Stimulated activated CD4-positive, alpha-beta T cell treated with anti-CD3 and anti-CD28 coated beads, Interleukin-1b, Interleukin-23, amount 100 ng/mL, for 1 hour (primary cell): ENCODE measurements at places on chromosomes 3 and 15.
A peak's percentile ranks its signal among the peaks of the same experiment; 100 is the strongest.

DNA sequence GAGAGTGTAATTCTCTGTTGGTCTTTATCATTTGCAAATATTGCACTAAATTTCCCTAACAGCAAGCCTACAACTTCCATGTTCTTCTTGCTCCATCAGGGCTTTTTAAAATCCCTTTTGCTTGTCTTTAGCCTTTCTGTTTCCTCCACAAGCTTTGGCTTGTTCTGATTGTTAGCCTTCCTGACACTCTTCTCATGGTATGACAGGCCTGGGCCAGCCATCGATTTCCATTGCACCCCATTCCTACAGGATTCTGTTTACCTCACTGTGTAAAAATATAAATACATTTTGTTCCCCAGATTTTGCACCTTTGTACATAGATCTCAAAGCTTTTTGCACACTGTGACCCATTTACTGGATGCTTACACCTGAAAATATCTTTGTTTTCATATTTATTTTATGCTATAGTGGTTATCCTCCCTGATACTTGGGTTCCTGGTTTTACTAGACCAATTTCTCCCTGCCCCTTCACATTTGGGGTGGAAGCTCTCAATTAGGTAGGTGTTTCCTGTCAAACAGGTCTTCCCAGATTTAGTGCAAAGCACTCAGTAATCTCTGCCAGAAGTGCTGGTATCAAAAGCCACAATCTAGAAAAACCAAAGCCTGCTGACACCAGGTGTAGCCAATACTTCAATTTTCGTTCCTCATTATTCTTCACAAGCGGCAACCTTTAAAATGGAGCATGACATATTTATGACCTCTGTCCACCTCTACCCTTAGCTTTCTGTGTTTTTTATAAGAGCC lies 57.9 kb upstream of the PPP2R3A start:
- DNase-seq: no peak

DNA sequence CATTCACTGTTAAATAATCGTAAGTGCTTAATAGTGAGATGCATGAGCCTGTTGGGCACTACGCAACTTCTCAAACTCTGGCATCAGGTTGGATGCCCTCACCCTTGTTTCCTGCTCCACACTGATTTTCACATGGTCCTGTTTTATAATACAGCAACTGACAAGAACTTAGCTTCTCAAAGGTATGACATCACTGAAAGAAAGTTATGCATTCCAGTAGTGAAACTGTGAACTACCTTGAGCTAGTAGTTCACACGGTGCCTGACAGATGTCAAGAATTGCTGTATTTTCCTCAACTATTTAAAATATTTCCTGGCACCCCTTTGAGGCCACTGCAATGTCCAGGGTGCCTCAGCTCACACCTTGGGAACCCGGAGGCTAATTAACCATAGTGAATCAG lies 327.5 kb downstream of the RORA start:
- DNase-seq: no peak

GRCh38 chr15:39819533-39819932 lies 36.9 kb upstream of the FSIP1 start:
- DNase-seq: no peak

DNA sequence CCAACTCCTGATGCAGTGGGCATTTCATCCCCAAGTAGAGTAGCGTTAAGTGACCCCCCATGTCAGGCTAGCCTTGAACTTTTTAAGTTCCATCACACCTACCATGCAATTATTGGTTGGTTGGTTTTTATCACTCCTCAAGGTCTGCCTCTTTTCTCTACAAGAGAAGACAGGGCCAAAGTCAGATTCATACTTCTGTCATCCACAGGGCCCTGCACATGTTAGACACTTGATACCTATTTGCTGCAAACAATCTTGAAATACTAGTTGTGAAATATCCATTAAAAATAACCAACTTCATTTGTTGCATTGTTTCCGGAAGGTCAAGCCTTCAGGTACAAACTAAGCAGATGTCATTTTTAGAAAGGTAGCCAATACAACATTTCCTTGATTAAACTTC lies 1.2 kb downstream of the CMSS1 start:
- DNase-seq: no peak

- no peak for DNase-seq
These were observed 6.7 kb downstream of the CGNL1 start for GRCh38 chr15:57382969-57383368.

- DNase-seq: no peak
These were observed 2.6 kb downstream of the SPTBN5 start for GRCh38 chr15:41891226-41891625.

DNA sequence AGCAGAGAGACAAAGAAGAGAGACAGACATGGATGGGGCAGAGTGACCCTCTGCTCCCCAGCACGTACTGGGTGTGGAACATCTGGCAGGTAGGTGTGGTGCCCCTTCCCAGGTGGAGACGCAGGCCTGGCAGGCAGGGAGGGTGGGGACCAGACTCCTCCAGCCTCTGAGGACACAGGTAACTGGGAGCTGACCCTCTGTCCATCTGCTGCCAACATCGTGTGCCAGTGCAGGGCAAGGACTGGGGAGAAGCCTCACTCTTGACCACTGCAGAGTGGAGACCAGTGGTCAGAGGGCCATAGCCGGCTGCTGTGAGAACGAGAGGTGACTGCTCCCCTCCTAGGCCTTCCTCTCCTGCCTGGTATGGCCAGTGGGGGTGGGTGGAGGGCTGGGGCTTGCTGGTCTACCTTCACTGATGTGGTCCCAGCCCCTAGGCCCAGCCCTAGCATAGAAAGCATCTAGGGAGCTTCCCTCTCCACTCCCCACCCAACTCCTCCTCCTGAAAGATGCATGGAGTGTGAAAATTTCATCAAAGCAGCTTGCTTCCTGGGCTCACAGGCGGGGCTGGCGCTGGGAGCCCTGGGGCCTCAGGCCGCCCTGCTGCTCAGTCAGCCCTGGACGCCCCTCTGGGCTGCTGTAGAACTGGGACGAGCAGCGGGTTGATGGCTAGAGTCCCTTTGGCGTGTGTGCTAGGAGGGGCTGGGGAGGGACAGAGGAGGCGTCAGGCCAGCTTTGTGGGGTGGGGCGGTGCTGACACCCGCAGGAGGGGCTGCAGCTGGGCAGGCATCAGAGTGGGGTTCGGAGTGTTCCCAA lies 90.3 kb downstream of the PLXNA1 start:
- DNase-seq: no peak

GRCh38 chr3:85706130-85706529 lies 747.3 kb downstream of the CADM2 start:
- DNase-seq: no peak

- no peak for DNase-seq
These were observed 189.3 kb downstream of the PLCH1 start for GRCh38 chr3:155555479-155556060.

DNA sequence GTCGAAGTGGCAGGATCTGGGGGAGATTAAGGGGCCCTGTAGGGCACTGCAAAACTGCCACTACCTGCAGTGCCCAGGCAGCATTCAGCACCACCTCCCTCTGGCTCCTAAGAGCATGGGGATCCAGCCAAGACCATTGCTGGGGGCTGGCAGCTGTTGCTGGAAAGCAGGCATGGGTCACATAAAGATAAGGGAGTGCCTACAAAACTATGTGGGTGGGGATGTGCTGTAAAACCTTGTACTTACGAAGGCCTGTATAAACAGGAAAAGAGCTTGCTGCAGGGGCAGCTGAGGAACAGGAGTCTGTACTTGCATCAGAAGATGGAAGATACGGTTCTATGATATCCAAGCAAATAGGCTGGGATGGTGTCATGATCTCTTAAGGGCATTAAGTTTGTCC lies 27.1 kb downstream of the IL20RB start:
- DNase-seq: no peak

GRCh38 chr3:194082743-194083636 lies 53.0 kb upstream of the HES1 start:
- DNase-seq: no peak

DNA sequence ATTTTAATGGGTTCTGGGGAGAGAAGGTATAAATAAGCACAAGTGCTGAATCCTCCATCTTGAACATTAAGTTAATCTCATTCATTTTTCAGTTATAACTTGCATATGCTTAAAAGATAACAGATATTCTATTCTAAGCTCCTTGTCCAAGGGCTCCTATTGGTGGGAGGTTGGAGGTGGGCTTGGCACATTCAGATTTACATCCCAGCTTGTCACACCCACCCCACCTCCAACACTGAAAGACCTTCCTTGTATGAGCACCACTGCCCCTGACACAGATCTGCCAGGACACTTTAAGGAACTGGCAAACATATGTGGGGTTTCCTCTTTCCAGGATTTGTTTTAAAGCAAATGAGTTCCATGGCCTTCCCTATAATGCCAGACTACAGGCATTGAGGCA lies 30.6 kb downstream of the HOMER2 start:
- DNase-seq: no peak

GRCh38 chr15:45343258-45343860 lies 35.0 kb downstream of the GATM start:
- DNase-seq: no peak

- peak; percentile 18 for DNase-seq
These were observed 72.9 kb downstream of the RPL39L start for GRCh38 chr3:187066228-187066995.

DNA sequence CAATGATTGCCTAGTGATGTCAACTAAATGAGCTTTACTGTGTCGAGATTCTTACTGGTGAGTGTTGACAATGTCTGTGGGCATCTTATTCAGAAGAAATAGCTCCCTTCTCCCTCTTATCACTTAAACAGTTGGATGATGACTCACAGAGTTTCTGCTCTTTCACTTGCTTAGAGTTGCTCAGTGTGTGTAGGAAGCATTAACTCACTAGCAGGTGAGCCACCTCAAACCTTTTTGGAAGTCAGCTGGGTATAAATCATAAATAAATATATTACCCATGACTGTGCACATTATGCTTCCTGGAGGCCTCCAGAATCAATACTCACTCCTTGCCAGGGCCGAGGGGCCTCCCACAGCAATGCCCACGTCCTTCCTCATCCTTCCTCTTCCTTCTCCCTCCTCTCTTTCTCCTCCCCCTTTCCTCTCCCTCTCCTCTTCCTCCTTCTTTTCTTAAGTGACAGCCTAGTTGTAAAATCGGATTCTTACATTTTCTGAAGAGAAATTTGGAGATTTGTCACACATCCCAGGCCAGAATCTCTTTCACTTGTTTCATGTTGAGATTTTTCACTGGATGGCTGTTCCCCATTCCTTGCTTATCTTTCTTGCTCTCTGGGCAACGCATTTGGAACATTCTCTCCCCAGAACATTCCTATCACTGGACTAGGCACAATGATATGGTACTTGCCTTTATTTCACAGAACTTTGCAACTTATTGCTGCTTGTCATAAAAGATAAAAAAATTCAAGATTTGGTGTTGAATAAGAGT lies 17.5 kb downstream of the SHC4 start:
- no peak for DNase-seq

- DNase-seq: no peak
These were observed 8.8 kb downstream of the TMEM40 start for GRCh38 chr3:12750223-12750622.

- DNase-seq: no peak
These were observed 15.2 kb downstream of the NRROS start for GRCh38 chr3:196654735-196655090.

GRCh38 chr15:67083135-67083762 lies 17.8 kb downstream of the SMAD3 start:
- no peak for DNase-seq

DNA sequence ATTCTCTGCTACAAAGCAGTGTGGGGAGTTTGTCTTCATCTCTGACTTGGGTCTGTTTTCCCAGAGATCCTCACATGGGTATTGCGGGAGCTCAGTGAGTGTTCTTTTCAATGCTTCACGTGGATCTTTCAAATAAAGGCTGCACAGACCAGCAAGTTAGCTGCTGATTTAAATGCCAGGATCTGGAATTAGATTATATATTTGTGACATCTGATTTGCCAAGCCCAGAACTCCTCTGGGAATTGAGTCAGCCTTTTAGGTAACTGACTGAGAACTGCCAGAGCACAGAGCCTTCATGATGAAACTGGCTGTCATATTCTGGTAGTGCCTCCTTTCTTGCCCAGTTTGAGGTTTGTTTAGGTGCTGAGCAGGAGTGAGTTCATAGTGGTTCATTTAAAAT lies 14.7 kb downstream of the EDEM1 start:
- no peak for DNase-seq

DNA sequence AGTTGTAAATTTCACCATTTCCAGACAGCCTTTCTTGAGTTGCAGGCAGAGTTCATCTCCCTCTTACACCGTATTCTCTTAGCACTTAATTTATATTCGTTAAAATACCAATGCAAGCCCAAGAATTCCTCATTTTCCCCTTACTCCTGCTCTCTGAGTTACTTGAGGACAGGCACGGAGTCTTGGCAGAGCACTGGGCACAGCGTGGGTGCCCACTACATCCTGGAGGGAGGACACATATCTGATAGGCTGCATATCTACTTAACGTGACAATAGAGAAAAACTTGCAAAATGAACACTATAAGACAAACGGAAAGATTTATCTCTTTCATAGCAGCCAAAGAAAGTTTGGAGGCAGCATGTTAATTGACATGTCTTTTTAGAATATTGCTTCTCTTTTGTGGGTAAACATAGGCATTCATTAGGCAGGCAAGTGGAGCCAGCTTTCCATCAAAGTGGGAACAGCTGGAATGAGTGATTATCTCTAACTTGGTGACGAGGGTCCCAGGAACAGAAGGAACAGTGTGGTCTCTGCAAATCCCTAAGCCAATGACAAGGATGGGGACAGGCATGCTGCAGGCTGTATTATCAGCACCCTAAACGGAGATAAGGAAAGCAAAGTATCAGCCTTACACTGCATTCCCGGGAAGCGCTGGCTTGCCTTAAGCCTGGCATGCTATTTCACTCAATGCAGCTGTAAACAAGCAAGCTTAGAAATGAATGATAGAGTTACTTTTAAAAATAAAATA lies 116.5 kb downstream of the RTP4 start:
- DNase-seq: no peak

DNA sequence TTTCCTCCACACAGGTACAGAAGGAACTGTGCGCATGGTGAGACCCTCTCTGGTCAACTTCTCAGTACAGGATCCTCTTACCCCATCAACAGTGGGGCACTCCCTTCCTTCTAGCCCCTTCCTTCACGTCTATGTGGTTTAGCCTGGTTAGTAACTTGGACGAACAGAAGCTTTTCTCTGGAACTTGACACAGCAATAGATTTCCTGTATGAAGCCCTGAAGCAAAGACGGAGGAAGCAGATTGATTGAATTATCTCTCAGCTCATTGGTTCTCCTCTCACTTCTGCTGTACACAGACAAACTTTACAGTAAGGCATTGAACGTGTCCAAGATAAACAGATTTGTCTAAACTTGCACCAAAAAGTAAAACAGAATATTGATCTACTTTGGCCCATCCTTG lies at the start of gene CD200R1:
Gene CD200R1, minus strand, starts transcription at position 210 of the 400 bp plus-strand sequence. CDS start 246 bp downstream, outside the sequence.
- DNase-seq: no peak
